Mucosa of descending colon (tissue), 3 donors: ENCODE measurements at places on chromosomes 11 and 22.

DNA sequence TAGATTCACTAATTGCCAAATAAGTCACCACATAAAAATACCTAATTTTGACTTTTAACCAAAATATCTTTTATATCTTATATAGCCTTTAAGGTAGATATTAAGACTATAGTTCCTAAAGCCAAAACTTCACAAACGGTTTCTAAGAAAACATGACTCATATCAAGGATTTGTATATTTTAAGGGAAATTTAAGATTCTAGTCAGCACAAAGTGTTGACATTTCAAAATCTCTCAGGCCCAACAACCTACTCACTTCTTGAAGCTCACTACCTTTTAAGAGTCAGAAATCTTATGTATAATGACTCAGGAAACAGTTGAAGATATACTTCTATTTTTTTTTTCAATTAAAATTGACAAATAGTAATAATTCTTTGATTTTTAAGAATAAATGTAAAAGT lies 221.9 kb downstream of the SBF2 start:
- DNase-seq: no peak

DNA sequence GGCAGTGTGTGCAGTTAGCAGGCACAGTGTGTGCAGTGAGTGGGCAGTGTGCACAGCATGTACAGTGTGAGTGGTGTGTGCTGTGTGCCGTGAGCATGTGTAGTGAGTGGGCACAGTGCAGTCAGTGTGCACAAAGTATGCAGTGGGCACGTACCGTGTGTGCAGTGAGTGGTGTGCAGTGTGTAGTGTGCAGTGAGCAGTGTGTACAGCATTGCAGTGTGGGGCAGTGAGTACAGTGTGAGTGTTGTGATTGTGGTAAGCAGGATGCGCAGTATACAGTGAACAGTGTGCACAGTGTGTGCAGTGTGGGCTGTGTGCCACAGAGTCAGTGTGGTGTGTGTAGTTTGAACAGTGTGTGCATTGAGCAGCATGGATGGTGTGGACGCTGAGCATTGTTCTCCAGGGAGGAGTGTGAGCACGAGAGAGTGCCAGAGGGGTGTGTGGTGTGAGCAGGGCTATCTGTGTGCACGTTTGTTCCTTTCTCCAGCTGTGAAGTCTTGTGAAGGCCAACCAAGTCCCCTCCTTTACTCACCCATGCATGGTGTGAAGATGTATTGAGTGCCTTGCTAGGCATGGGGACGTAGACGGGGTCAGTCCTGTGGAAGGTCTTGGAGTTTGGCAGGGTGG lies 3.0 kb downstream of the SHANK3 start:
- DNase-seq: no peak

DNA sequence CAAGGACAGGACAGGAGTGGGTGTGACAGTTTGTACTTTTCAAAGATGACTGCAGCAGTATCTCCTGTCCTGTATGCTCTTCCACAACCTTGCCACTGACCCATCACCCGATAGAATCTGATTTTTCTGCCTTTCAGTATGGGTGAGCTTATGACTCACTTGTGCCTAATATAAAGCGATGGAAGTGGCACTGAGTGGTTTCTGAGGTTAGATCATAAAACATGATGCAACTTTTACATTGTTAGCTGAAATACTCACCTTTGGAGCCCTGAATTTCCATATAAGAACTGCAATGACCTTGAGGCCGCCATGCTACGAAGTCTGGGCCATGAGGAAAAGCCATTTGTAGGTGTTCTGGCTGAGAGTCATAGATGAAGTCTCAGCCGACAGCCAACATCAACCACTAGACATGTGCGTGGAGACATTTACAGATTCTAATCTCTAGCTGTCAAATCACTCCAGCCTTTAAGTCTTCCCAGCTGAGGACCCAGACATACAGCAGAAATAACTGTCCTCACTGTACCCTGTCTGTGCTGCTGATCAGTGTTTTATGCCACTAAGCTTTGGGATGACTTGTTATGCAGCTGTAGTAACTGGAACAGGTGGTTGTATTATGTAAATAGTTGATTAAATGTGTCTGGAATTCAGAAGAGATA lies 105.9 kb upstream of the ARHGAP20 start:
- DNase-seq: no peak

DNA sequence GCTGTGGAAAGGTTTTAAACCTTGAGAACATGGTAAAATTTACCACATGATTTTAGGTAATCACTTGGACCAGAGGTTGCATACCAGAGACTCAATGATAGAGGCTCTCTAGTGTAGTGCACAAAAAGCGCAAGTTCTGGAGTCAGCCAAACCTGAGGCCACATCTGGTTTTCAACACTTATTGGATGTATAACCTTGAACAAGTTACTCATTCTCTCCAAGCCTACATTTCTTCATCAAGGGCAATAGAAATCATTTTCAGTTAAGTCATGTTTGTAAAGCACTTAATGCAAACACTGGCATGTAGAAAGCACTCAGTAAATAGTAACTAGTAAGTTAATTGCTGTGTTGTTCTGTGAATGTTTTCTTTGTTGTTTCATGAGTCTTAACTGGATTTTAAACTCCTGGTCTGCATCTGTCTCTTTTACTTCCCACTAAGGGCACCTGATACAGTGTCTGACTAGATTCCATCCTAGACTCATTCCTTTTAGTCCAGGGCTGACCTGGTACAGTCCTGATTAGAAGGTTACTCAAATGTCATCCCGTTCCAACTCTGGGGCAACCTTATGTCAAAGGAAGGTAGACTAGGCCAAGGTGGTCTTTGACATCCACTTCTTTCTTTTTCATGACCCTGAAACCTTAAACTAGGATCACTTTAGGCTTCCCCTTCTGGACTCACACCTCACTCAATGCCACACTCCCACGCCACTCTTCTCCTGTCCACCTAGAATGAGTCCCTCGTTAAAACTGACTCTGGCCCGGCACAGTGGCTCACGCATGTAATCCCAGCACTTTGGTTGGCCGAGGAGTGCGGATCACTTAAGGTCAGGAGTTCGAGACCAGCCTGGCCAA lies 34.5 kb upstream of the EED start:
- no peak for DNase-seq

- peak; percentile 84 for DNase-seq
Observed at GRCh38 chr22:39994566-39995392, at the start of gene FAM83F. FAM83F (plus strand) TSS chr22:39994954; CDS start chr22:39995043, 89 bp downstream.

- DNase-seq: no peak
Observed at GRCh38 chr11:44145011-44145775, 49.7 kb downstream of the EXT2 start.

DNA sequence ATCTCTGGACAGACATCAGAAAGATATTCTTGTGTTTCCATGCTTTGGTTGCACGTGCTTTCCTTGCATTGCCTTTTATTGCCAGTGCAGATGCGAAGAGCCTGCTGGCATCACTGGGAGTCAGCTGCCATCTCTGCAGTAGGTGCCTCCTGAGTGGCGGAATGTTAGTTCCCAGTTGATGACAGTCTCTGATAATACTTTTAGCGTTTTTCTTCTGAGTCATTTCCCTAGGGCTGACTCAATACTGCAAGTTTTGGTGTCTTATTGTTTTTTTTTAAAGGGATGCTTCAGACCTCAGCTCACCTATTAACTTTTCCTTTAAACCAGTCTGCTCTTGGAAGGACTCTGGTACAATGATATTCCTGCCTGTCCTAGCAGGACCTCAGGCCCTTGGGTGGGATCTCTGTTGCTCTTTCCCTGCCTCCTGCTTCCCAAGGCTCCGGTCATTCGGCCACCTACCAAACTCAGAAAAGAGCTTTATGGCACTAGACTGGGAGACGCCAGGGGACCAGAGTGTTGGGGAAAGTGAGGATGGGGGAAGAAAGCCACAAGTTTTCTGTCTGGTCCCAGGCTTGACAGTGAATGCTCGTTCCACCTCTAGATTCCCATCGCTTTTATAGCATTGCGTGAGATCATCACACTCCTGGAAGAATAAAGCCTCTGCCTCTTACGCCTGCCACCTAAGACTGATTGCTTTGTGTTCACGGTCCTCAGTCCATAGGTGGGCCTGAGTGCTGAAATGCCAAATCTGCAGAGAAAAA lies 308.7 kb downstream of the DDX10 start:
- no peak for DNase-seq

GRCh38 chr11:133180201-133180600 lies 352.1 kb downstream of the OPCML start:
- no peak for DNase-seq
